ENCODE measurements at places on chromosomes 6 and 20. TPM values are rescaled to one million over a fixed set of nuclear protein-coding genes. Genes with fewer than 3 reads are reported as not detected.
A peak's percentile ranks its signal among the peaks of the same experiment; 100 is the strongest.

Gene DOK5
- 0.82 TPM for total RNA-seq

Gene CRIP3
- total RNA-seq = not detected

Gene KIF13A
- total RNA-seq = 38.4 TPM

Gene CYP39A1
- 0.84 TPM for total RNA-seq

Gene HLA-DPB1
- total RNA-seq = 2.7 TPM

Gene PLEKHG1
- total RNA-seq = 8.9 TPM

DNA sequence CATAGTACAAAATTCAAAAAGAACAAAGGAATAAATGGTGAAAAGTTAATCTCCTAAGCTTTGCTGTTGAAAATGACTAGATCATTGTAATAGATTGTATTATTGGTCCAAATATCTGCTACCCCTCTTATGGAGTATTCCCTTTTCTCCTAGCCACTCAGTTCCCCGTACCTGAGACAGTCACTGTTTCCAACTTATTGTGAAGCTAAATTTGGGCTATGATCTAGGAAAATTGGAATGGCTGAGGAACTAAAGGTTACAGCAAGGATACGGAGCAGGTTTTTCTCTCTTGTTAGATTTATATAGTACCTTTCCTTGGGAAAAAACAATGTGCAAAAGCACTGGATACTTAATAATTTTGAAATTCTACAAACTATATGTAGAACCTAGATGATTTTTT, 17.3 kb downstream of the DHX35 start:
- no peak for DNase-seq

DNA sequence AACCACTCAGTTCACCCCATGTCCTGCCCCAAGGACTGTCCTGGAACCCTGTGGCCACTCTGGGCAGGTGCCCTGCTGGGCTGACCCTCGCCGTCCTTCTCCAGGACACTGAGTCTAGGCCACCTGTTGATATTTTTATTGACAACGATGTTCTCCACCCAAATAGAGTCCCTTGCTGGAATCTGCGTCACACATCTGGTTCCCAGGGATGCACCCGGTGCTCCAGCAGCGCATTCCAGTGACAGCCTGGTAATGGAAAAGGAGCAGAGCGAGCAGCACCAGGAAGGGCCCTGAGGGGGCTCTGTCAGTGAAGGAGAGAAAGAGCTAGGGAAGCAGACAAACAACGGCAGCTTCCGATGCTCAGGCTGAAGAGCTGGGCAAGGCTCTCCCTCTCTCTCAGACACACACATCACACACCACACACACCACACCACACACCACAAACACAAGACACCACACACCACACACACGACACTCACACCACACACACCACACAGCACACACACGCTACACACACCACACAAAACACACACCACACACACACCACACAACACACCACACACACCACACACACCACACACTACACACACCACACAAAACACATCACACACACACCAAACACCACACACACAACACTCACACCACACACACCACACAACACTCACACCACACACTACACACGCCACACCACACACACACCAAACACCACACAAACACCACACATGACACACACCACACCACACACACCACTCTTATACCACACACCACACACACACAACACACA, 117.9 kb upstream of the THBS2 start:
- DNase-seq = peak; percentile 28

GRCh38 chr6:137801352-137802114, 65.5 kb upstream of the TNFAIP3 start:
- DNase-seq = no peak

DNA sequence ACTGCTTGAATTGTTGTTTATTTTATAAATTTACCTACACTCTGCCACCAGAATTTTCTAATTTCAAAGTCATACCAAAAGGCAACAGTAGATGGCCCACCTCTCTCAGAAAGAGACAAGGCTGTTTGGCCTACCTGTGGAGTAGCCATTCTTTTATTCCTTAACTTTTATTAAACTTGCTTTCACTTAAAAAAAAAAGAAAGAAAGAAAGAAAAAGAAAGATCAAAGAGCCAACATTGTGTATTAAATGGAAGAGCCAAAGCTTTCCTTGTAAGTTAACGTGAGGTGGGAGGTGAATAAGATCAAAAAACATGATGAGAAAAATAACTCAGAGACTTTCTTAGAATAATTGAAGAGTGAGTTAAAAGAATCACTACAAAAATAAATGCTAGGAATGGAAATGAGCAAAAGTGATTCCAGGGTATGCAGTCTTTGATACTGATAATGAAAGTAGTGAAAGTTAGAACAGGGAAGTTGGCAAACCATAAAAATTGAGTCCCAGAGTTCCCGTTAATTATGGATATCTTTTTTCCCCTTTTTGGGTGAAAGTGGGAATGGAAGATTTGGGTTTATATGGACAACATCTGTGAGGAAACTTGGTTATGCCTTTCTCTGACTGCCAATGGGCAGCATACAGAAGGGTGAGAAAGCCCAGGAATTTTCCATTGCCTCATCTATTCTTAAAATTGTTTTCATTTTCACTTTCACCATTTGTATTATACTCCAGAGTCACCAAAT, 35.9 kb upstream of the MYB start:
- peak; percentile 8 for DNase-seq

DNA sequence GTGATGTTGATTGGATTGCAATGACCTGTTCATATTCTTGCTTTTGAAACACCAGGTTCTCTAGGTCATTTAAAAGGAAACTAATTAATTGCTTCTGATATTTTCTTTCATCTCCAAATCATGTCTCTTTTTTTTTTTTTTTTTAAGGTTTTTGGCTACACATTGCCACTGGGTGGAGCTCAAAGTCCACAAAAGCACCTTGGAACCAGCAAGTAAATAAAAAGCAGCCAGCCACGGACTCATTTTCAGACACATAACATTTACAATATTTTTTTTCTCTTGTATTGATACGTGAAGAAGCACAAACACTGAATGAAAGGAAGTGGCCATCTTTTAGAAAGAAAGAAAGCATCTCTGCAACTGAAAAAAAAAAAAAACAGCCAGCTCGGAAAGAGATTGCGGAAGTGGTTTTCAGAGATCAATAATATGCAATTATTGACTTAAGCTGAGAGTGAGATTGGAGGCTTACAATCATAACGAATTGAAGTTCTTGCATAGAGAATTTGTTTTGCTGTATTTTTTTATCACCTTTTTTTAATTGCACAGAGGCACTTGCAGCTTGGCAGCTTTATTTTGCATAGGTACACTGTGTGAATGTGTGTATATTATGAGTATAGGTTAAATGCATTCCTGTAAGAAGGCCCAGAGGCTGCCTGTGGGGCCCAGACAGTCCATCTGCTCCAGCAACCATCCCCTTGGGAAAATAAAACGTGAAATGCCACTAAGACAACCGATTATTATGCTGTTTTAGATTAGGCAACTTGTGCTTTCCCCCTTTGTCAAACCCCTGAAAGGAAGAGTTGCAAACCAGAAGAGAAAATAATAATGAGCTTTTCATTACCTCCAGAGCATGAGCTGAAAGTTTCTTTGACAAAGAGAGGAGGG, 28.2 kb downstream of the CGA start:
- DNase-seq = peak; percentile 50

DNA sequence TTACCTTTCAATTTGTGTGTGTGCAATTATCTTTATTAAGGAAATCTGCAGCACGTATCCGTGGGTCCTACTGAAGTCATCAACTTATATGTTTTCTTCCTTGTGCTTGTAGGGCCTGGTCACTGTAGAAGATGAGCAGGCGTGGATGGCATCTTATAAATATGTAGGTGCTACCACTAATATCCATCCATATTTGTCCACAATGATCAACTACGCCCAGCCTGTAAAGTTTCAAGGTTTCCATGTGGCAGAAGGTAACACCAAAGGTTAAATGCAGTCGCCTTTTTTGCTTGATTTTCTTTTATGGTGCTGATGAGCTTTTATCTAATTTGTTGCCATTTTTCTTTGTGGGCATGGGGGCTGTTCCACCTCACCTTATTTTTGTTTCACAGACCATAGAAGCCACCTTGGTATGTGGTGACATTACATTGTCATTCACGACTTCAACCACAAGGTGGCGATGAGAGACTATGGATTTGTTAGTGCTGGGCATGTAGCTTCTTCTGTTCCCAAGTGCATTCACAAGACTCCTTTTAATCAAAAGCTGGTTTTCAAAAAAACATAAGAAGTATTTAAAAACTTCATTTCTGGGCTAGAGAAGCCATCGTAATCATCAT, 106.5 kb upstream of the LAMP5 start:
- DNase-seq = peak; percentile 50

- no peak for DNase-seq
Observed at GRCh38 chr20:19668418-19668817, 89.6 kb upstream of the RIN2 start.

- DNase-seq = peak; percentile 66
Observed at GRCh38 chr20:47181056-47181862, 175.2 kb downstream of the ZMYND8 start.
